ENCODE measurements at places on chromosomes 6 and 20. TPM values are rescaled to one million over a fixed set of nuclear protein-coding genes. Genes with fewer than 3 reads are reported as not detected.

SMAP1 gene
- total RNA-seq: 25.5 TPM

SNTA1 gene
- 5.7 TPM for total RNA-seq

SLC17A1 gene
- total RNA-seq: 0.19 TPM

RARS2 gene
- 39.3 TPM for total RNA-seq

MLIP gene
- total RNA-seq: not detected

IPCEF1 gene
- 97.7 TPM for total RNA-seq

ANKRD66 gene
- total RNA-seq: not detected

Data from CD4-positive, alpha-beta memory T cell (primary cell).